ENCODE measurements at places on chromosomes 11 and 22. TPM values are rescaled to one million over a fixed set of nuclear protein-coding genes. Genes with fewer than 3 reads are reported as not detected.

Gene CCDC34
- polyA plus RNA-seq = 5.7 TPM

DNA sequence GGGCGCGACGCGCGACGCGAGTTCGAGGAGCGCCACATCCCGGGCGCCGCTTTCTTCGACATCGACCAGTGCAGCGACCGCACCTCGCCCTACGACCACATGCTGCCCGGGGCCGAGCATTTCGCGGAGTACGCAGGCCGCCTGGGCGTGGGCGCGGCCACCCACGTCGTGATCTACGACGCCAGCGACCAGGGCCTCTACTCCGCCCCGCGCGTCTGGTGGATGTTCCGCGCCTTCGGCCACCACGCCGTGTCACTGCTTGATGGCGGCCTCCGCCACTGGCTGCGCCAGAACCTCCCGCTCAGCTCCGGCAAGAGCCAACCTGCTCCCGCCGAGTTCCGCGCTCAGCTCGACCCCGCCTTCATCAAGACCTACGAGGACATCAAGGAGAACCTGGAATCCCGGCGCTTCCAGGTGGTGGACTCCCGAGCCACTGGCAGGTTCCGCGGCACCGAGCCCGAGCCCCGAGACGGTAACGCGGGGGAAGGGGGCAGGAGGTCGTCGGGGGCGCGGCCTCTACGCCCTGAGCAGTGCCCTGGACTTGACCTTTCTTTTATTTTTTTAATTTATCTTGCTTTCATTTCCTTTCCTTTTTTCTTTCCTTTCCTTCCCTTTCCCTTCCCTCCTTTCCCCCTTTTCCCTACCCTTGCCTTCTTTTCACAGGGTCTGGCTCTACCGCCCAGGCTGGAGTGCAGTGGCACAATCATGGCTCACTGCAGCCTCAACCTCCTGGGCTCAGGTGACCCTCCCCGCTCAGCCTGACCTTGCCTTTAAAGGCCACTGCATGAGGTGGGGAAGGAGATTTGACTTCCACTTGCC is 5.0 kb downstream of the MPST start:
- peaks cover 36% of the 10 kb centered on the region for H3K36me3 ChIP-seq
- no peak for DNase-seq
- no peak overlapping the region for H3K27ac ChIP-seq
- peaks cover 12% of the 10 kb centered on the region for H3K4me1 ChIP-seq
- H3K4me3 ChIP-seq = no peak overlapping the region

Gene PPME1
- polyA plus RNA-seq = 109 TPM

DNA sequence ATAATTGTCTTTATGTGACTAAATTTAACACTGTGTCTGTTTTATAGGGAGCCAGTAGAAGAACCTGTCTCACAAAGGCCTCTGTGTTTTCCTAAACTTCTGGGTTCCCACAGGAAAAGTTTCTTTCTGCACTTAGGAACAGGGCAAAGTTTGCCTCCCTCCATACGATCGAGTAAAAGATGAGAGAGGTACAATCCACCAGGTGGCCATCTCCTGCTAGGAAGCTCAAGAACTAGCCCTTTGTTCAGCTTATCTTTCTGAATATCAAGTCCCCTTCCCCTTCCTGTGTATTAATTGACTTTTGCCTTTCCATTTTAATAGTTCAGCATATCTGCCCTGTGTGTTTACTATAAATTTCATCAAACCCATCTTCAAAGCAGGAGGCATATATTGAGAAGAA is 18.0 kb downstream of the CSNK2A3 start:
- H3K4me3 ChIP-seq = no peak overlapping the region
- H3K4me1 ChIP-seq = peaks cover 11% of the 10 kb centered on the region
- no peak for DNase-seq
- no peak overlapping the region for H3K27ac ChIP-seq

Gene ARVCF
- 33.0 TPM for polyA plus RNA-seq

DNA sequence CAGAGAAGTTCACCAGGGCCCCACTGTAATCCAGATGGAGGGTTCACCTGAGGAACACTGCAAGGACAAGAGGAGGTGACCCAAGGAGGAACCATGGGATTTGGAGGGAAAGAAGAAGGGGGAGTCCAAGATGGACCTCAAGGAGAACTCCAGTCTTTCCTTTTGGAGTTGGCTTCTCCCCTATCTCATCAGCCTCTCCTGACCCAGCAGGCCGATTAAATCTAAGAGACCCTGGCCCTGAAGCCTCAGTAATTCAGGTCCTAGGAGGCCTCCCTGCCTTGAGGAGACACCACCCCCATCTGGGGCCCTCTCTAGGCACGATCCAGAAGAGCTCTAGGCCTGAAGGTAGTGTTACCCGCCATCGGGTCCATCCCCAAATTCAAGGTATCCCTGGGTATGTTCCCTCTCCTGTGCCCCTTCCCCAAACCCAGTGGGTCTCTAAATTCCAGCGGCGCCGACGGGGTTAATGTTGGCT is 15.1 kb upstream of the DGKZ start:
- peaks cover 7% of the 10 kb centered on the region for H3K4me1 ChIP-seq
- H3K36me3 ChIP-seq = no peaks in the 10 kb centered on the region
- DNase-seq = no peak
- H3K4me3 ChIP-seq = peak overlapping the region; percentile 41
- no peak overlapping the region for H3K27ac ChIP-seq

- no peak for DNase-seq
- H3K27me3 ChIP-seq = no peaks in the 10 kb centered on the region
- no peak overlapping the region for H3K4me3 ChIP-seq
- H3K4me1 ChIP-seq = peaks cover 10% of the 10 kb centered on the region
These were observed 42.9 kb downstream of the INSC start for GRCh38 chr11:15157606-15158137.

Gene NRIP3
- polyA plus RNA-seq = 2.6 TPM

DNA sequence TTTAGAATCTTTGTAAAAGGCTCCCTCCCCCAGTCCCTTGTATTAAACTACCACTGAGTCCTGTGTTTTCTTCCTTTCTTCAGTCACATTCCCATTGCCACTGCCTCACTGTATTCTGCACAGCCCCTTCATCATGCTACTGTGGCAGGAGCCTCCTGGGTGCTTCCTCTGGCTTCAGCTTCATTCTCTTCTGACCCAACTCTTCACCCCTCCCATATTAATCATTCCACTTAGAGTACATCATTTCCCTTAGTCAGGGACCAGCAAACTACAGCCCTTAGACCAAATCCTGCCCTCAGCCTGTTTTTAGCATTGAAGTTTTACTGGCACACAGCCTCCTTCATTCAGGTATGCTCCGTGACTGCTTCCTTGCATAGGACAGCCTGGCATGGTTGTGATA is 127.7 kb upstream of the MTNR1B start:
- H3K4me3 ChIP-seq = no peak overlapping the region
- no peak overlapping the region for H3K27ac ChIP-seq
- no peak for DNase-seq
- no peaks in the 10 kb centered on the region for H3K36me3 ChIP-seq
- no peaks in the 10 kb centered on the region for H3K27me3 ChIP-seq

DNA sequence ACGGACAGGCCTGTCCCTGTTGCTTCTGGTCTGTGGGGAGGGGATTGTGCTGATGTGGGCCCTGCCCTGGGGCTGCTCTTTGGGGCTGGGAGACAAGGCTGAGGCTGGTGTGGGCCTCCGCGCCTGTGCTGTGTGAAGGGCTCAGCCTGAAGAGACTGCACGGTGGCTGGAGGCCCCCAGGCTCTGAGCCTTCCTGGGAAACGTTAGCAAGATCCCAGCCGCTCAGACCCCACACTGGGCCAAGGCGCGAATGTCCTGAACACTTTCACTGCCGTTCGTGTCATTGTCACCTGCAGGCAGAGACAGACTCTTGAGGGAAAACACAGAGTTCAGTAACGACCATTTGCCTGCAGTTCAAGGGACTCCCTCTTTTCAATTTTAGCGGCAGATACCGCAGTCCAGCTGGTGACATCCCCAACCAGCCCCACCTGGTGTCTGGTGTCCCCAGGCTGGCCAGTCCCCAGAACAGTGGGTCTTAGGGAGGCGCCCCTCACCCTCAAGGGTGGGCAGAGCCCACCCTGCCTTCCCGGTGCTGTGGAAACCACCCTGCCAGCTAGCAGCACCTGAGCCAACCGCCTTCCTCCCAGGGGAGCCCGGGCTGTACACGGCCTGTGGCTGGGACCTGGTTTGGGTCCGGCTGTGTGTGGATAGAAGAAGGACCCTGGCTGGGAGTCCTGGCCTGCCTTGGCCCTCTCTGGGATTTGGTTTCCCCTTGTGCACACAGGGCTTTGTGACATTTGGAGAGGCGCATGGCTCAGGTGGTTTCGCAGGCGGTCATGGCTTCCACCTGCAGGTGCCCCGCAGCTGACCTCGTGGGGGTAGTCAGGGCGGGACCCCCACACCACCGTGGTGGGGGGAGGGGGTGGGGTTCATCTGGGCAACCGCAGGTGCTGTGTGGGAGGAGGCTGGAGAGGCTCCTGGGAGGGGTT is 5.7 kb downstream of the PANX2 start:
- H3K4me3 ChIP-seq = no peak overlapping the region
- H3K4me1 ChIP-seq = no peaks in the 10 kb centered on the region

GRCh38 chr22:44088976-44089570 is 65.0 kb downstream of the PARVB start:
- H3K36me3 ChIP-seq = no peaks in the 10 kb centered on the region
- no peaks in the 10 kb centered on the region for H3K27me3 ChIP-seq
- no peak for DNase-seq
- H3K27ac ChIP-seq = no peak overlapping the region

DNA sequence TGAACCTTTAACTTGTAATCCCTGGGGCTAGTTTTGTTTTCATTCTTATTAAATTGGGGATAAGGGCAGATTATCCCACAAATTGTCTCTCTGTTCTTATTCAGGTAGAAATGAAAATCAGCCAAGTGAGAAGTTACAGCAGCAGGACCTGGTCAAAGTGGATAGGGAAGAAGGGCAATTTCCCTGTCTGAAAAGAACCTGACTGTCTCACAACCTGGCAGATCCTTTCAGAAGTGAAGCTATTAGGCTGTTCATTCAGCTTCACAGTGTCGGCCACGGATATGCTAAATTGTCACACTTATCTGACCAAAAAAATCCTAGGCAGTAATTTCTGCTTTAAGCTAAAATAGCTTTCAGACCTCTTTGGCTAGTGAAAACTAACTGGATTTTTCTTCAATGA is 712.6 kb upstream of the ANO5 start:
- no peak for DNase-seq
- H3K4me1 ChIP-seq = no peaks in the 10 kb centered on the region
- H3K27me3 ChIP-seq = no peaks in the 10 kb centered on the region
- no peaks in the 10 kb centered on the region for H3K36me3 ChIP-seq
- no peak overlapping the region for H3K27ac ChIP-seq

Gene TIGD3
- polyA plus RNA-seq = 0.41 TPM

DNA sequence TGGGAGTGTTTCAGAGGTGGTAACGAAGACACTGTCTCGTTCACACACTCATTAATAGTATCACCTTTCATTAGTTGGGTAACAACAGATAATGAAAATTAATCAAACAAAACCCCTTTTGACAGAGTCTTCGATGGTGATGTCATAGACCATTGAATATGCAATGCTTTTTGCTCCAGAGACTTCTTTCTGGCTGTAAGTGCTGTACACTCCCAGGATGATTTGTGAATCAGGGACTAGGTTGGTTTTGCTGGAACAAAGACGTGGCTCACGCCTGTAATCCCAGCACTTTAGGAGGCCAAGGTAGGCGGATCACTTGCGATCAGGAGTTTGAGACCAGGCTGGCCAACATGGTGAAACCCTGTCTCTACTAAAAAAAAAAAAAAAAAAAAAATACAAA is 9.5 kb upstream of the RASSF10 start:
- H3K27me3 ChIP-seq = no peaks in the 10 kb centered on the region
- H3K27ac ChIP-seq = no peak overlapping the region
- no peaks in the 10 kb centered on the region for H3K36me3 ChIP-seq

Gene VWCE
- polyA plus RNA-seq = 3.4 TPM

GRCh38 chr22:17876306-17876831 is 102.1 kb upstream of the BID start:
- H3K4me3 ChIP-seq = no peak overlapping the region
- no peaks in the 10 kb centered on the region for H3K36me3 ChIP-seq
- DNase-seq = no peak
- H3K27ac ChIP-seq = no peak overlapping the region
- H3K4me1 ChIP-seq = no peaks in the 10 kb centered on the region

- no peaks in the 10 kb centered on the region for H3K27me3 ChIP-seq
- H3K4me3 ChIP-seq = no peak overlapping the region
- H3K36me3 ChIP-seq = no peaks in the 10 kb centered on the region
- H3K27ac ChIP-seq = no peak overlapping the region
- no peak for DNase-seq
These were observed 37.6 kb upstream of the ALX4 start for GRCh38 chr11:44347538-44347937.

Gene MSANTD4
- 8.5 TPM for polyA plus RNA-seq

Gene MTFP1
- polyA plus RNA-seq = 11.9 TPM

GRCh38 chr11:130894322-130895025 is 21.8 kb downstream of the SNX19 start:
- H3K36me3 ChIP-seq = peaks cover 82% of the 10 kb centered on the region
- no peak overlapping the region for H3K4me3 ChIP-seq
- H3K4me1 ChIP-seq = no peaks in the 10 kb centered on the region
- DNase-seq = peak; percentile 57
